ENCODE measurements at places on chromosomes 16 and 17.

- DNase-seq: no peak
These were observed 2.0 kb downstream of the PLD6 start for GRCh38 chr17:17204041-17204591.

GRCh38 chr16:81836279-81837054 lies 57.4 kb downstream of the PLCG2 start:
- no peak for DNase-seq

- no peak for DNase-seq
These were observed 102.2 kb upstream of the SDK2 start for GRCh38 chr17:73746314-73747073.

DNA sequence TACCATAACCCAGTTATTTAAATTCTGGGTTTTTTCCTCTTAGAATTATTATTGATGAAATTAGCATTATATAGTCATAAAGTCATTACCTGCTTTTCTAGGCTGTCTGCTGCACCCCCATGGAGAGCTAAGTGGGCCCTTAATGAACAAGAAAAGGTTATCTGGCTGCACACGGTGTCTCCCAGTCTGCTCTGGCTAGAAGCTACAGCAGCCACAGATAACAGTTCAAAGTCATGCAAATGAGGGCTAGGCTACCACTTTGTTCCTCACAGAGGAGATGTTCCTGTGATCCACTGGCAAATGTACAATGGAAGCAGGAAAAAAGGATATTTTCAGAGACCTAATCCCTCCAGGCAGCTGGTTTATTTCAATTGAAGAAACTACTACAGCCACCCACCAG lies 112.1 kb downstream of the SNX11 start:
- DNase-seq: no peak

- no peak for DNase-seq
These were observed 436 bp downstream of the SHPK start for GRCh38 chr17:3635474-3636153.

GRCh38 chr17:79465011-79465680 lies 145.7 kb downstream of the RBFOX3 start:
- no peak for DNase-seq

DNA sequence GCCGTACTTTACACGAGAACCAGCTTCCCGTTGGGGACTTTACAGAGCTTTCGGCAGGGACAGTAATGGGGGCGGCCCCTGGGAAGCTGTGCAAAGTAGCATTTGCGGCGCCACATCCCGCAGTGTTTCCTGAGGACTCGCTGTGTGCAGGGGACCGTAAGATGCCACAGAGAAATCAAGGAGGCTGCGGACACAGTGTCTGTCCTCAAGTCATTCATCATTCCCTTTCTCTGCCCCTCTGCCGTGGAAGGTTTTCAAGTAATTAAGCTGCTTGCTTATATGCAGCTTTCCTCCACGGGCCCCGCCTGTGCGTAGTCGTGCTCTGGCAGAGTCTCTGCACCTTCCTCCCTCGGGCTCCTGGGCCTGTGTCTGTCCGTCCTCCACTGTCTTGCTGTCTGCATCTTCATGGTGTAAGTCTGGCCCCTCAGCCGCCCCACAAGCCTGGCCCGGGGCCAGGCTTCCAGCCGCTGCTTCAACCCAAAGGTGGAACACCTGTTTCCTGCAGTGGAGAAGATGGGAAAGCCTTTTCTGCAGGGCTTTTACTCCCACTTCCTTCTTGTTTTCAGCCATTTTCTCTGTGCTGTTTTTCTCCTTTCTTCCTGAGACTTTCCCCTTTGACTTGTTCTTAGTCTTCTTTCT lies 216.9 kb upstream of the CHMP6 start:
- no peak for DNase-seq

GRCh38 chr16:56341656-56342399 lies 83.5 kb downstream of the AMFR start:
- DNase-seq: no peak

GRCh38 chr16:57186872-57187854 lies 1.0 kb downstream of the RSPRY1 start:
- peak; percentile 11 for DNase-seq

DNA sequence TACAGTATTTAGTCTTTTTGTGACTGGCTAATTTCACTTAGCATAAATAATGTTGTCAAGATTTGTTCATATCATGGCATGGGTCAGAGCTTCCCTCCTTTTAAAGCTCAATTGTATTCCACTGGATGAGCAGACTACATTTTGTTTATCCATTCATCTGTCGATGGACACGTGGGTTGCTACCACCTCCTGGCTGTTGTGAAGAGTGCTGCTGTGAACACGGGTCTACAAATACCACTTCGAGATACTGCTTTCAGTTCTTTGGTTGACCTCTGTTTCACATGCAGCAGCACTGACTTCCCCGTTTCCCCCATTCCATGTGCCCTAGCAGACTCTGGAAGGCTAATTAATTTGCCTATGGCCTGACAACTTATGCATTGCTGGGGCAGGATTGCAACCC lies 285.4 kb downstream of the SHISA9 start:
- DNase-seq: no peak

GRCh38 chr17:71964559-71964958 lies 156.3 kb upstream of the SOX9 start:
- no peak for DNase-seq

- no peak for DNase-seq
These were observed 1.1 kb upstream of the GNAO1 start for GRCh38 chr16:56190048-56190676.

DNA sequence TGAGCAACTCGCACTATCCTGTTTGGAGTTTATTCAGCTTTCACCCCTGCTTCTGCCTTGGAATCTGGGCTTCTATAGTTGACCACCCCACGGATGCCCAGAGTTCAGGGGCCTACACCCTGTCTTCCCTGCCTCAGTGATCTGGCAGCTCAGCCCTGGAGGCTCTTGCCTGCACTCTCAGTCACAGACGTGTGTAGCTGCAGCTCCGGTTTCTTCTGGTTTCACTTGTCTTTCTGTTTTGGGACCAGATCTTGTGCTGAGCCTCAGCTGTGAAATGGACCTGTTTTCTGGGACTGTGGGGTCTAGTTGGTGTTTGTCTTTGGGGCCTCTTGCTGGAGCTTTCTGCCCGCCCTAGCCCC lies 5.8 kb downstream of the GPT2 start:
- no peak for DNase-seq

DNA sequence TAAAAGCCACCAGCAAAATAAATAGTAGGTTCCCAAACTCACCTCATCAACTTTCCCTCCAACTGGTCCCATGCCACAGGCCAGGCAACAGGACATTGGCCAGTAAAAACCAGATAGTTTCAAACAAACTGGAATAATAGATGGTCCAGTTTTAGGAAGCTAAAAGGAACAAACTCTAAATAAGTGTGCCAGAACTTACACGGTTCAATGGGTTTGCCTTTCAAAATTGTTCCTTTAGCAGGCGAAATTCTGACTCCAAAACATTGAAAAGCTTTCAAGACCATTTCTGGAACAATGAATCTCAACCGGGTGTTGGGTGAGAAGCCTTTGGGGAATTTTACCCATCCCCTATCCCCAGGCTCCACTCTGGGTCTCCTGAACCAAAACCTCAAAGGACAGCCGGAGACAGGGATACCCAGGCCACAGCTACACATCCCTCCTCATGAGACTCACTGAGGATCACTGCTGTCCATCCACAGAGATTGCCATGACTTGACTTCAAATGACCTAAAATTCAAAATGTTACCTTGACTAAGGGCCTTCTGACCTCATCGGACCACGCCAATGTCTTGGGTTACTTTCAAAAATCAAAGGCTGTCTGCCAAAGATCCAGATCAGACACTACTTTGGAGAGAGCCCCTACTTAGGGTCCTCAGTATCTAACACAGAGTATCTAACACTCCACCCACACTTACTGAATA lies 13.0 kb downstream of the AXIN2 start:
- no peak for DNase-seq

- DNase-seq: no peak
These were observed 65.2 kb downstream of the CYTH1 start for GRCh38 chr17:78716814-78717393.

DNA sequence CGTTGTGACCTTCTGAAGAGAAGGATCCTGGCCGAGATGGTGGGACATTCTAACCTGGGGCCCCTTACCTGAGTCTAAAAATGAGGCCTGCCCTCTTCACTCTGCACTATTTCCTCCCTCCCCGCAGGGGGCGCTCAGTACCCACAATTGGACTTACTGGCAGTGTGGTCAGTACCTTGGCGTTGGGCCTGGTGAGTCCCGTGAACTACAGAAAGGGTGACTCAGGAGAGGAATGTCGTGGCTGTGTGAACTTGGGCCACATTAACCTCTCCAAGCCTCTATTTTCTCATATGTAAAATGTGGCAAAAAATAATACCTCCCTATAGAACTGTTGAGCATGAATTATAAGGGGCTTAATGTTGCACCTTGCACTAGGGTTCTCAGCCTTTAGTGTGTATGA lies 3.9 kb downstream of the RSAD1 start:
- DNase-seq: peak; percentile 63

DNA sequence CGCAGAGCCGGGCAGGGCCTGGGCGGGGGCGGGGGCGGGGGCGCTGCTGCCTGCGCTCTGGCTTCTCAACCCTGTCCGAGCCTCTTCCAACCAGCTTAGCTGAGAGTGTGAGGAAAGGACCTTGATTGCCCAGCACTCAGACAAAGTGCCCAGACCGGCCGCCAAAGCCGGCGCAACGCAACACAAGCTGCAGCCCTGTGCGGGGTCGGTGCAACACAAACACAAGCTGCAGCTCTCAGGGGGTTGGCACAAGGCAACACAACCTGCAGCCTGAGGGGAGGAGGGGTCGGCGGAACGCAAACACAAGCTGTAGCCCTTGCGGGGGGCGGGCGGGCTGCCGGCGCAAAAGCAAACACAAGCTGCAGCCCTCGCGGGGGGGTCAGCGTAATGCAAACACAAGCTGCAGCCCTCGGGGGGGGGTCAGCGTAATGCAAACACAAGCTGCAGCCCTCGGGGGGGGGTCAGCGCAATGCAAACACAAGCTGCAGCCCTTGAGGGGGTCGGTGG lies 60.0 kb downstream of the KLHDC4 start:
- DNase-seq: no peak

DNA sequence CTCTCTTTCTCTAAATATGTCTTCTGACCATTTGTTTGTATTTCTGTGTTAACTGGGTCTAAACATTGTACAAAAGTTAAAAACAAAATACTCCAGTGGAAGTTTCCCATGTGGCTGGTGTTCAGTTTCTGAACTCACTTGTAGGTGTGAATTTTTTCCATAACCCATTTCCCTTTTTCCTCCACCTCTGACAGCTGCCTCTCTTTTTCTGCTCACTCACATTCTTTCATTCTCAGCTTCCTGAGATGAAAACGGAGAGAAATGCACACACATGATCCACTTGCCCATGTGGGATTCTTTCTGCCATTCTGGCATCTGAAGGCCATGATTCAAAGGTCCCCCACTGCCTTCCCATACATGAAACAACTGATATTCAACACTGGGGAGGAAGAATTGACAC lies 41.1 kb upstream of the ACSM2B start:
- DNase-seq: no peak

- DNase-seq: no peak
These were observed 5.4 kb downstream of the DCAF7 start for GRCh38 chr17:63555500-63556156.

GRCh38 chr17:80260791-80261158 lies at the start of gene RNF213:
TSS of gene RNF213 (plus strand) at chr17:80260852. CDS start at chr17:80263682, 2,830 bp downstream.
- DNase-seq: peak; percentile 61

DNA sequence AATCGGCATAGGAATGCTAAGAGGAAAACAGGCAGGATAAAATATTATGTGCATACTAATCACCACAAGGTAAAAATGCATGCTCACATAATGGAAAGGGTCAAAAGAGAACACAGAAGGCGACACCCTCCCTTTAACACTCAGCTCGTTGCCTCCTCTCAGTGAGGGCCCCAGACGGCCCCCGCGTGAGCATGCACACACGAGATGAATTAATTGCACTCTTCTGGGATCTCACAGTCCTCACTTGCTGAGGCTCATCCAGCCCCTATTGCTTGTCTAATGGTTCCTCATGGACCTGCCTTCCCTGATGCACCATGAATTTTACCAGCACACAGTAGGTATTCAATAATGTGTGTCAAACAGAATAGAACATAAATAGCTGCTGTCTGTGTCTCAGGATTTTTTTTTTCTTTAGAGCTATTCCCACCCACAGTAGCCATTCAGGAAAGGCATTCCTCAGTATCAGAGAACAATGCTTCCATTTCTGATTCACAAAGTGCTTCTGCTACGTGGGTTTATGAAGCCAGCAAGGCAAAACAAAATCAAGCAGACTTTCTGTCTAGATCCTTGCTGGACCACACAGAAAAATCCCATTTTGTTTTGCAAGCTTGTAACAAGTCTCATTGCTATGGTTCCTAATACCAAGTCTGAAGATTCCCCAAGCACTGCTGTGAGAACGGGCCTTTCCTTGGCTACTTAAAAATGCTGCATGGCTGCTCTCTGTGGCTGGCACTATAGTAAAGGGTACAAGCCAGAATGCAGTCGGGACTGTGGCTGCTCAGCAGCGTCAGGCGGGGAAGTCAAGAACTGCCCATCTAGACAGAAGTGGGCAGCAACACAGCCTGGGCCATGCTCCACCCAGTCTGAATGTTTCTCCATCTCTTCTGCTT lies 43.6 kb downstream of the TOM1L2 start:
- DNase-seq: no peak

- no peak for DNase-seq
These were observed 718 bp downstream of the SAT2 start for GRCh38 chr17:7626956-7627249.
